ENCODE measurements at places on chromosomes 16 and 17.

- no peak for DNase-seq
Measured at GRCh38 chr17:62388856-62389255, 8.5 kb downstream of the EFCAB3 start.

DNA sequence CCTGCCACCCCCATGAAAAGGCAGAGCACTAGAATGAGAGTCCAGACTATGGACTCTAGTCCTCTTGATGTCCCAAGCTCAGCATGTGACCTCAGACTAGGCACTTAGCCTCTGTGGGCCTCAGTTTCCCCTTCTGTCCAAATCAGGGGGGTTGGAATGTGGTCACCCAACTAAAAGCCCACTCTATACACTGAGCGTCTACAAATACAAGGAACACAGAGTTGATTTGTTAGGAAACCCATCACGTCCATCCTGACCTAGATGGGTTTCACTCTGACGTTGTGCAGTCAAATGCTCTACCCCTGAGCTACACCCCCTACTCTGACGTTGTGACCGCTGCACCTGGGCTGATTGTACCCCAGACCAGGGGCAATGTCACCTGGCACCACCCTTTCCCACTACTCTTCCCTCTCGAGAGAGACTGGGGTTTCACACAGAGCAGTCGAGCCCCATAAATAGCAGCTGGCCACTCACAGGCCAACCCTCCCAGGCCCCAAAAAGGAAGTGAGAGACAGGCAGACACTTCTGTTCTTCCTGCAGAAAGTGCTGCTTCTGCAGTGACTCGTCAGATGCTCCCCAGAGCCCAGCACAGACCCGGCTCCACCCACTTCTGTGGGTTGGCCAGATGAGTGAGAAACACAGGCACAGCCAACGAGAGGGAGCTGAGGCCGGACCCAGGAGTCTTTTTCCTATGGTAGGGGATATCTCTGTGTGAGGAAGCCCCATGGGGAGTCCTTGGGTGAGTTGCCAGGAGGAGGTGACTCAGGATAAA is 16.1 kb upstream of the TNFRSF13B start:
- DNase-seq, result peak; percentile 65

GRCh38 chr16:29644338-29644857 is 18.6 kb upstream of the SPN start:
- DNase-seq, result no peak

DNA sequence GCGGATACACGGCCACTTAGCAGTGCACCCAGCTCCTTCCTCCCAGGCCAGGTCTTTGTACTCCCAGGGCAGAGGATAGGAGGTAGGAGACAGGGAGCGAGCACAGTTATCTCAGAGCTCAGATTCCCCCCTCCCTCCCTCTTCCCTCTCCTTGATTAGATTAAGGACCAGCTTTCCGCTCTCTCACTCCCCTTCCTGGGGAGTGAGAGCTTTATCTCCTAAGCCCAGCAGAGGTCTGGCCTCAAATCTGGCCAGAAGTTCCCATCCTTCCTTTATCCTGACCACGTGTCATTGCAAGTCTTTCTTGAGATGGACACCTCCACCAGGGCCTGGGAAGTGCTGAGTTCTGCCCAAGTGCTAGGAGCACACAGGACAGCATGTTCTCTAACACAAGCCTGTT is 5.1 kb downstream of the ARL4D start:
- DNase-seq, result no peak

GRCh38 chr16:1158456-1159324 is 5.8 kb downstream of the CACNA1H start:
- DNase-seq, result no peak

Measured in activated naive CD4-positive, alpha-beta T cell treated with anti-CD3 and anti-CD28 coated beads, Interleukin-2, amount 50 U/mL, for 72 hours (primary cell).